Left colon (tissue), 2 donors: ENCODE measurements at places on chromosomes 7 and 10. TPM values are rescaled to one million over a fixed set of nuclear protein-coding genes. Genes with fewer than 3 reads are reported as not detected.

- no peak for DNase-seq
These were observed 328.1 kb downstream of the HGF start for GRCh38 chr7:81441750-81442149.

DNA sequence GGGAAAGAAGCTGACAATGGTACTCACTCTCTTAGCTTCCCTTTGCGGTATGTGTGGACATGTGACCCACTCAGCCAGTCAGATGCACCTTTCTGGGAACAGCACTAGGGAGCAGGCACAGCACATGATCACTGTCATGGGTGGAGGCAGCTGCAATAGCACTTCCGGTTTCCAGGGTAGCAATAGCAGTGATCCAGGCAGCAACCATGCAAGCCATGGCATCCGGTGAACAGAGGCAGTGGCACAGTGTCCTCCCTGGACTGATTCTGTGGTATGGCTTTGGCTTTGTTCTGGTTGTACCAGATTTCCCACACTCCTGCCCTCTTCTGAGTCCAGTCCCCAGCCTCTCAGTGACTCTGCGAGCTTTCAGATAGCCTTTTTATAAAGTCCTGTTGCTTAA lies 86.8 kb upstream of the NAMPT start:
- no peak for DNase-seq

Gene SYT15
- total RNA-seq, result 1.4 TPM

- no peak for DNase-seq
These were observed 49.6 kb upstream of the RHEB start for GRCh38 chr7:151568956-151569940.

DNA sequence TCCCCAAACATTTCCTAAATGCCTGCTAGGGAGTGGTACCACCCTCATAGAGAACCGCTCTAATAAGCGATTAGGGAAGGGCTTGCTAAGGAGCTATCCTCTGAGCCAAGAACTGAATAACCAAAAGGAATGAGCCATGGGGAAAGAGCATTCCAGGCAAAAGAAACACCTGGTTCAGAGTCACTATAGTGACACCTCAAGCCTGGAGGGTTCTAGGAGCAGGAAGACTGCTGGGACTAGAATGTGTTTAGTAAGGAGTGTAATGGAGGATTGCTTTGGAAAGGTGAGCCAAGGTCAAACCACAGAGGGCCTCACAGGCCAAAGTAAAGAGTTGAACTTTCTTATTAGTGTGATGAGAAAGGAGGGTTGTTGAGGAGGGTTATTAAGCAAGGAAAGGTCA lies 38.7 kb upstream of the NRBF2 start:
- DNase-seq, result no peak

Gene TAS2R5
- total RNA-seq, result 1.8 TPM

DNA sequence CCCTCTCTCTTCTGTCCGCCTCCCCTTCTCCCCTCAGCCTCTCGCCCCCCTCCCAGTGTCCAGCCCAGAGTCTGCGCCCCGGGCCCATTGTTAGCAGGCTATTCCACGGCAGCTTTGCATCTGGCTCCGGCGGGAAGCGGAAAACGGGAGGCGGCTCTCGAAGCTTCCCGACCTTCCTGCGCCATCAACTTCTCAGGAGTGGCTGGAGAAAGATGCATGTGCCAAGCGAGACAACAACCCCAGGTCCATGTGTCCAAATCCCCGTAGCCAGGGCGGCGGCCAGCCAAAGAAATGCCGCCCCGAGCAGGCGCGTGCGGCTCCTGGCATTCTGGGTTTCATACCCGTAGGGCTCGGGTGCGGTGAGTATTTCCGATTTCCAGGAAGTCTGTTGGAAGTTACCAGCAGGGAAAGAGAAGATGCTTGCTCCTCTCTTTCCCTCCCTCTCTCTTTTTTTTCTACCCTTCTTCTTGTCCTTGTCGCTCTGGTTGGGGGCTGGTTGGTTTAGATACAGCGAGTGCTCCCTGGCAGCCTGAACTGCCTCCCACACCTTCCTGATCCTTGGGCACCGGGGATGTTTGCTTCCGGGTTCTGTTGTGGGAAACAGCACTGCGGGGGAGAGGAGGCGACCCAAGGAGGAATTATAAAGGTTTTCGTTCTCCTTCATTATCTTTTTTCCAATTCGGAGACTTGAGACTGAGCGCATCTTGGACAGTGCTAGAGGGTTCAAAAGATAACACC lies 1.2 kb upstream of the HOXA2 start:
- peak; percentile 66 for DNase-seq

GRCh38 chr10:1297566-1298301 lies 241.5 kb downstream of the WDR37 start:
- no peak for DNase-seq
